Umbilical cord (tissue), 2 donors: ENCODE measurements at places on chromosomes 7 and 10.

DNA sequence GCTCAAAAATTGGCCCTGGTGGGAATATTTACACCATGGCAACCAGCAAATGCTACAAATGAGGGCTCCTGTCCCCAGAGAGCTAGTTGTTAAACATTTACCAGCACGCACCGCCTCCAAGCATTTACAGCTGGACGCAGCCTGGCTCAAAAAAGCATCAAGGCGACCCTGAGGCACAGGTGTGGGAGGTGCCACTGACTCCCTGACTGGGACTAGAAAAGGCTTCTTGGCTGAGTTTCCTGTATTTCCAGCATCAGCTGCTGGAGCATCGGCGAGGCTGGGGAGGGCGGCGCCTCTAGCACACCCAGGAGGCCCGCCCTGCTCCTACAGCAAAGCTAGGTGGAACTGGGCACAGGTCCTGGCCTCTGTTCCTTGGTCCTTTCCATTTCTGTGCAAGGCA, 43.5 kb upstream of the ZRANB1 start:
- DNase-seq: no peak

DNA sequence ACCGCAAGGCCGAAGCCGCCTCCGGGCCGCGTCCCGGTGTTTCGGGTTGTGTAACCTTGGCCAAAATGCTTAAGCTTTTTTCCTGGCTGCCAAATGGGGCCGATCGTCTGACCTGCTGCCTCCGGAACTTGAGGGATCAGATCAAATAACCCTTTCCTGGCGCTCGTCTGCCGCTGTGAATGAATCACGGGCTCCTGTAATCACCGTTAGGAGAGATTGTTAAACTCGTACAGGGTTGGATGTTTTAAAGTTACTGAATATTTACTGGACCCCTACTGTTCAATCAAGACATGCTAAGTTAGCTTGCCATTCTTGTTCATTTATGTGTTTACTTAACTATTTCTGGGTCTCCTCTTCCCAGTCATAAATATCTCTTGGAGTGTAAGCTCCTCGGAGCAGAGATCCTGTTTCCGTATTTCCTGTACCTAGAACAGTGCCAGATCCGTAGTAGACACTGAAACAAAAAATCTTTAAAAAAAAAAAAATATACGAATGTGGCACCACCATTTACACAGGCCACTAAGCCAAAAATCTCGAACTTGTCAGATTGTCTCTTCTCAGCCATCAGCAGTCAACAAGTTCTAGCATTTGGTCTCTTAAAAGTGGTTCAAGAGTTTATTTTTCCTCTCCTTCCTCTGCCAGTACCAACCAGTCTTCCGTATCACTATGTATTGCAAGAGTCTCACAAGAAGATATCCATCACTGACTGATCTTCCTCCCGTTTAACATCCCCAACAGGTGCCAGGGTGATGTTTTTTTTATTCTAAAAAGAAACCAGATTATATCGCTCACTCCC, 650 bp upstream of the TM9SF3 start:
- peak; percentile 81 for DNase-seq

DNA sequence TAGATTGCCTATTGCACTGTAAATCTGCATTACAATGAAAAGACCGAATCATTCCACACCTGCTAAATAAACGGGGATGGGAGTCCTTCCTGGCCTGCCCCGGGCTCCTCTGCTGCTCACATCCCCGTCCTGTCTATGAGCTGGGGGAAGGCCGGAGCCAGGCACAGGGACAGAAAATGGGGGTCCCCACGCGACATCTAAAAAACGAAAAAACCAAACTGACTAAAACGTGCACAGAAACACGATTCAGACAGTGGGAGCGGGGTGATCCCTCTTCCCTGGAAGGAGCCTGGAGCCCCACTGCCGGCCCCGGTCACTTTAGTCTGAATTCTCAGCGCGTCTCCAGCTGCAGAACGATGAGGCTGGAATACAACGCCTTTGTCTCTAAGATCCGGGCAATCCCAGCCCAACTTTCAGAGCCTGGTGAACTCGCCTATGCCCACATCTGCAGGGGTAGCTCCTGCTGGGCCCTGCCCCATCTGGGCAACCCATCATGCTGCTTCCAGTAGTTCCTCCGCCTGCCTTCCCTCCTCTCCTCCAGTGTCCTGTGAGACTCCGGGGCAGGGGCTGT, 78.0 kb downstream of the ADARB2 start:
- no peak for DNase-seq

DNA sequence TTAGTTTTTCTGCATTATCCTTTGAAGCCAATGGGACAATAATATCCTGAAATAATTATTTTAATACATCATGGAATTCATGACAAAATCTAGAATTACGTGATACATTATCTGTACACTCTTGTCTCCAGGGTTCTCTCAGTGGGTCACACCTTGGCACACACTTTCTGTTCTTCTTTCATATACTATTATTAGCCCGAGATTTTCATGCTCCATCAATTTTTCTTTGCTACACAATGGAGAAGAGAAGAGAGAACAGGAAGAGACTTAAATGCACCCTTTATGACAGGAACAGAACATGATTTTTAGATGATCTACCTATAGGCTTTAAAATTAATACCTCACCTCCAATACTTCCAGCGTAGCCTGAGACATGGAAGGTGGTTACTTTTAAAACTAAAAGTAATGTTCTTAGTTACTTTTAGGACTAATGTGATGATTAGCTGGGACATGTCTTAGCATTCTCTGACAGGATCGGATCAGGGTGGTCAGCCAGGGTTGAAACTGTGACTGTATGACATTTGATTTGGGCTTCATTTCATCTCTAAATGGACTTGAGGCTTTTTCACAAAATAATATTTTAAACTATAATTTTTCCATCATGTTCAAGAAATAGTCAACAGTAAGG, 148.2 kb upstream of the WNT16 start:
- no peak for DNase-seq

- no peak for DNase-seq
Observed at GRCh38 chr10:35778306-35778705, 136.2 kb upstream of the FZD8 start.

DNA sequence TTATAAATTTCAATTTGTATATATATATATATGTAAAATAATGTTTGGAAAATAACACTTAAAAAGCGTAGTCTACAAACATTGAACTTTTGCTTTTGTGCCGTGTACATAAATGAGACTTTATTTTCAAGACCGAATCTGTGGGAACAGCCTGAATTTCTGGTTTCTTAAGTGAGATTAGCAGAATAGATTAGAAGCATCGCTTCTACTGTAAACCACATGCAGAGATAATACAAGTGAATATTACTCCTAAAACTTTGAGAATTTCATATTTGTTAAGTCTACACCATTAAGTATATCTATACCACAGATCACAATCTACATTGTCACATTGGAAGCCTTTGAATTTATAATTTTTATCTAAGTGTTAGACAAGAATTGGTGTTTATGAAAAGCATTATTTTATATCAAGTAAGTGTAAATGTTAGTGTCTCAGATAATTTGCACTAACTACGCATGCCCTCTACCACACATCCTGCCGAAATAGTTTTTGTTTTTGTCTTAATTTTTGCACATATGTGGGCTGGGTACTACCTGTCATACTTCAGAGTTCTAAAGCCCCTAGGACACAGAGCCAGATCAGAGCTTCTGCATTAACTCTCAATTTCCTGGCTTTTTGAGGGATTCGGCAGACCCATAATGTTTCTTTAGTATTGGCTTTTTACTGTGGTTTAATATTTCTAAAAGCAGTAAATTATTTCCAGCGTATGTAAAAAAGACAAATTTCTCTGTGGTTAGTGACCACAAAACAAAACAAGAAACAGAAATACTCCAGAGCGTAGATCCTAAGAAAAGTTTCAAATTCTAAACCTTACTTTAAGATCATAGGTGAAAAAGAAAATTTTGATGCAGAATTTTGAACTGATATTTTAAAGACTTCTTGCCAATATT, 20.0 kb downstream of the TWIST1 start:
- DNase-seq: no peak

GRCh38 chr10:93542358-93542791, 24.1 kb upstream of the FFAR4 start:
- peak; percentile 56 for DNase-seq

DNA sequence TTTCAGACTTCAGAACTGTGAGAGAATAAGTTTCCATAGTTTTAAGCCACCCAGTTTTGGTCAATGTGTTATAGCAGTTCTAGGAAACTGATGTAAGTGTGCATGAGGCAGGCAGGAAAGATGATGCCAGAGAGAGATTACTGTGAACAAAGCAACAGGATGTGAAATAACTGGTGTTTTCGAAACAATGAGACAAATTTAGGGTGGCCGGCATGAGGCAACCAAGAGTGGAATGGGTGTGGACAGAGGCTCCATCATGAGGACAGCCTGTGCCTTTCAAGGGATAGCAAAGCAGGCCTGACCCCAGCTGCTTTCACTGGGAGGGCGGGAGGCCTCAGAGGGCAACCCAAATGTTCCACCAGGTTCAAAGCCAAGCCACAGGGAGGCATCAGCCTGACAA, 67.3 kb upstream of the UCN3 start:
- no peak for DNase-seq
